Aorta (tissue), 5 donors: ENCODE measurements at places on chromosomes 5 and 9. TPM values are rescaled to one million over a fixed set of nuclear protein-coding genes. Genes with fewer than 3 reads are reported as not detected.
A peak's percentile ranks its signal among the peaks of the same experiment; 100 is the strongest.

Gene ANKRD34B
- not detected for total RNA-seq

Gene FCN1
- 14.4 TPM for total RNA-seq

Gene GLRA1
- not detected for total RNA-seq

Gene HACD4
- total RNA-seq: 3.2 TPM

DNA sequence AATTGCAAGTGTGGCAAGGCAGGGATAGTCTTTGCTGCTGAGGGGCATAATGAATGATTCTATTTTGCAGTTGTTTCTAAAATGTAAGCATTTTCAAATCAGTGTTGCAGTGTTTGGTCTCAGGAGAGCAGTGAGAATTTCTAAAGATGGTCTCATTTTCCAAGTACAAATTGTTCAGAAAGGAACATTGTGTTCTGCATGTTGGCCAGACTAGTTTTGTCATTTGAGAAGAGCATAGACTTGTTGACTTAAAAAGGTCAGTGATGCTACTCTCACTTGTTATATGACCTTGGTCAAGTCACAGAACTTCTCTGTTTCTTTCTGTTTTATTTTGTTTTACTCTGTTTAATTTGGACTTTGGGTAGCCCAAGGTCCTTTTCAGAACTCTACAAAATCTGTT lies 344.6 kb downstream of the OSTF1 start:
- H3K36me3 ChIP-seq: no peaks in the 10 kb centered on the region
- H3K27ac ChIP-seq: no peak overlapping the region
- H3K4me1 ChIP-seq: peaks cover 2% of the 10 kb centered on the region
- H3K27me3 ChIP-seq: no peaks in the 10 kb centered on the region
- no peak for DNase-seq

GRCh38 chr5:120817044-120817985 lies 353.2 kb downstream of the PRR16 start:
- H3K27me3 ChIP-seq: no peaks in the 10 kb centered on the region
- no peaks in the 10 kb centered on the region for H3K4me1 ChIP-seq
- H3K4me3 ChIP-seq: no peak overlapping the region
- DNase-seq: no peak
- H3K36me3 ChIP-seq: no peaks in the 10 kb centered on the region

DNA sequence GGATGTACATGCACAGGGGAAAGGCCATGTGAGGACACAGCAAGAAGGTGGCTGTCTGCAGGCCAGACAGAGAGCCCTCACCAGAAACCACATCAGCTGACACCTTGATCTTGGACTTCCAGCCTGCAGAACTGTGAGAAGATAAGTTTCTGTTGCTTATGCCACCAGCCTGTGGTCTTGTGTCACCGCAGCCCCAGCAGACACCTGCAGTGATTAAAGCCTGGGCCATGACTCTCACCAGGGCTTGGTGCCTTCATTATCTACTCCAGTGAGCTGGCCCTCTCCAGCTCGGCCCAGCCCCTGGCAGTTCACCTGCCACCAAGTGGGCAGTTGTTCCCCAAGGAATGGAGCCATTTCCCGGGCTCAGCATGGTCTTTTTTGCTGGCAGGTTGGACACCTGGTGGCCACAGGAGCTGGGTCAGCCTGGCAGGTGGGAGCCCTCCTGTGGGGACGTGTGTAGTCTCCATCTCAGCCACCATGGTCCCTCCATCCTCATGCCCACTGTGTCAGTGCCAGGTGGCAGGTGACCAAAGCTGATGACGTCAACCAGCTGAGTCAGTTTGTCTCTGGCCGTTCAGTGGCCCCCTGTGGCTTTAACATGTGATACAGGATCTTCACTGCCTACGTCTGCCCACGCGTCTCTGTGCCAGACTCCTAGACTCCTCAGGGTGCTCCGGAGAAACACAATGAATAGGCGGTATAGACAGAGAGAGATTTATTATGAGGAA lies 99.9 kb upstream of the PPP1R26 start:
- no peaks in the 10 kb centered on the region for H3K27me3 ChIP-seq
- H3K4me3 ChIP-seq: no peak overlapping the region
- no peak for DNase-seq
- no peaks in the 10 kb centered on the region for H3K4me1 ChIP-seq
- no peak overlapping the region for H3K27ac ChIP-seq
- H3K36me3 ChIP-seq: no peaks in the 10 kb centered on the region

DNA sequence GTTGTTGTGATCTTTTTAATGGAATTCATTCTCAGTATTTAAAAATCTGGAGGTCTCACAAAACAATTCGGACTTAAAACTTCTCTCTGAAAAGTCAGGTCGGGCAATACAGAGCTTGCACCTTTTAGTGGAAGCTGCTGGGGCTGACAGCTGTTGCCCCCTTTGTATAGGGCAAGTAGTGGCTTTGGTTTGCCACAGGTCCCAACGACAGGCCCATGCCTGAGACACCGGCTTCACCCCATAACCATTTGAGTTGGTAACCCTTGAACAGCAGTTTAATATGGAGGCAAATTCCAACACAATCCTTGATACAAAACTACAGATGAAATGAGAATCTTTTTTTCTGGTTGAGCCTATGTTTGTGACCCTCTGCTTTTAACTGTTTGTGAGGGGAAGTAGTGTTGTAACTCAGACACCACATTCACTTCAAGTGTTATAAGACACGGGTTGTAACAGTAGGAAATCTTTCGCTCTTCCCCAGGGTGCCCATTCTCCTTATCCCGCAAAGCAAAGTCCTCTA lies 752 bp upstream of the GLRX start:
- no peaks in the 10 kb centered on the region for H3K27me3 ChIP-seq
- peak overlapping the region; percentile 79 for H3K27ac ChIP-seq
- no peak overlapping the region for H3K4me3 ChIP-seq
- no peak for DNase-seq

DNA sequence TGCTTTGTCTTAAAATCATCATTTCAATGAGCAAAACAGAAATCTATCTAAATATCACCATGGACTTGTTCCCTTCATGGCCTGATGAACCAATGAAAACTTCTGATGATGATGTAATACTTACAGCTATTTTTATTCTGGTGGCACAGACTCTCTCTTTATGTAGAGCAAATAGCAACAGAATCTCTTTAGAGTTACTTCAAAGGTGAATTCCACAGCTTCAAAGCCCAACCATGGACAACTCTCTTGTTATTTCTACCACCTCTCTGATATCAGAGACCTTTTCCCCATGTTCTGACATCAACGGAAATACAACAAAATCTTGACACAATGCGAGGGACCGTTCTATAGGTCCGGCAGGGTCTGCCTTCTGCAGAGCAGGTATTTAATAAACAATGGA lies 70.1 kb downstream of the RETREG1 start:
- H3K27me3 ChIP-seq: no peaks in the 10 kb centered on the region
- no peaks in the 10 kb centered on the region for H3K4me1 ChIP-seq
- no peak overlapping the region for H3K27ac ChIP-seq
- DNase-seq: no peak

- no peak overlapping the region for H3K27ac ChIP-seq
- H3K4me1 ChIP-seq: no peaks in the 10 kb centered on the region
- H3K4me3 ChIP-seq: no peak overlapping the region
- DNase-seq: no peak
- no peaks in the 10 kb centered on the region for H3K27me3 ChIP-seq
- no peaks in the 10 kb centered on the region for H3K36me3 ChIP-seq
Observed at GRCh38 chr5:54115735-54116403, 194.5 kb downstream of the ARL15 start.

DNA sequence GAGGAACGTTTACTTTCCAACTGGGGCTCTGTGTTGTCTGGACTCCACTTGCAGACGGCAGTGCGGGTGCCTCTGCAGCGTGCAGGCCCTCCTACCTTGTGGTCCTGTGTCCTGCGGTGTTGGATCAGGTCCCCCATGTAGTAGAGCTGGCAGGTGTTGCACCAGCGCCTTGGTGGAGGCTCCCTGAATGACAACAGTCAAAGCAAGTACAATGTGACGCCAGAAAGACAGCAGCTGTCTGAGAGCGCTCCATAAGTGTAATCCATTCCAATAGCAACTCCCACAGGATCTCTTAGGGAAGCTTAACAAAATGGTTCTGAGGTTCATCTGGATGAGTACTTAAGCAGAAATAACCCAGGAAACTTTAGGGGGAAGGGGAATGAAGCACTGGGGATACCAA lies 9.9 kb downstream of the BBLN start:
- no peak for DNase-seq
- H3K27me3 ChIP-seq: no peaks in the 10 kb centered on the region
- no peak overlapping the region for H3K4me3 ChIP-seq
- H3K36me3 ChIP-seq: peaks cover 3% of the 10 kb centered on the region

- H3K27me3 ChIP-seq: no peaks in the 10 kb centered on the region
- H3K36me3 ChIP-seq: no peaks in the 10 kb centered on the region
- H3K27ac ChIP-seq: no peak overlapping the region
- no peaks in the 10 kb centered on the region for H3K4me1 ChIP-seq
- no peak for DNase-seq
Observed at GRCh38 chr9:33249087-33249658, 9.2 kb downstream of the SPINK4 start.
